ENCODE measurements at places on chromosomes 5 and 9. TPM values are rescaled to one million over a fixed set of nuclear protein-coding genes. Genes with fewer than 3 reads are reported as not detected.
A peak's percentile ranks its signal among the peaks of the same experiment; 100 is the strongest.

DNA sequence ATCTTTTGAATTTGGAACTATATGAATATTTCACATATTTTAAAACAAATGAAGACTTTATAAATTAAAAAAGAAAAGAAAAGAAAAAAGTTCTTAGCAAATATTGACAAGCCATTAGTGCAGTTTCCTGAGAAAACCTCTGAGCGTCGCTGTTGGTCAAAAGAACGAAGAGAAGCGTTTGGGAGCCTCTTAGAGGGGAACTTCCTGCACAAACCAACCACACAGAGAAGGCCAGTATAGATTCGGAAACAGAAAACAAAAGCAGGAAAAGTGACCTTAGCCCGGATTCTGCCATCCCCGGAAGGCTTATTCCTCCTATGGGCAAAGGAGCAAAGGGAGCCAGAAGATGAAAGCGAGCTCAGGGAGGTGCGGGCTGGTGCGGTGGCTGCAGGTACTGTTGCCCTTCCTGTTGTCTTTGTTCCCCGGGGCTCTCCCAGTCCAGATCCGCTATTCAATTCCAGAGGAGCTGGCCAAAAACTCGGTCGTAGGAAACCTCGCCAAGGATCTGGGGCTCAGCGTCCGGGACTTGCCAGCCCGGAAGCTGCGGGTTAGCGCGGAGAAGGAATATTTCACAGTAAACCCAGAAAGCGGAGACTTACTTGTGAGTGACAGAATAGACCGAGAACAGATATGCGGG, at the start of gene PCDHGB2:
Gene PCDHGB2 (plus strand): TSS at position 205 of the 637 bp plus-strand sequence. CDS start 142 bp downstream, at position 347.
- DNase-seq, result no peak

DNA sequence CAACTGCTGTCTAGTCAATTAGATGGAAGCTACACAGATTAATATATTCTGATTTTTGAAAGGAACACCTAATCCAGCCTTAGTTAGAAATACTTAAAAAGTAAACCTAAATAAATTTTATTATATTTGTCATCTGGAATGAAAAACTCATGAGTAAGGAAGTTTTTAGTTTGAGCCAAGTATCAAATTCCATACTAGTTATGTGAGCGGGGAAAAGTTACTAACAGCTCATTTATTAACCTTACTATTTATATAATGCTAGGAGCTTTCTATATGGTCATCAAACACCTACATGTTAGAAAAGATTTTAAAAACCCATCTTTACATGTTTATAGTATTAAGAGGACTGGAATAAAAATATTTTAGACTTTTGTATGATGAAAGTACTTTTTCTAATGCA, 41.6 kb upstream of the POU5F2 start:
- DNase-seq, result no peak

MYO10 gene
- 3.9 TPM for total RNA-seq

- DNase-seq, result no peak
Observed at GRCh38 chr9:87862536-87863268, 20.0 kb upstream of the SPATA31E1 start.

PCDH12 gene
- total RNA-seq, result 12.1 TPM

SPRY4 gene
- 7.9 TPM for total RNA-seq

GPBP1 gene
- 69.3 TPM for total RNA-seq

GRCh38 chr9:14769230-14769571, 46.7 kb upstream of the CER1 start:
- no peak for DNase-seq

DNA sequence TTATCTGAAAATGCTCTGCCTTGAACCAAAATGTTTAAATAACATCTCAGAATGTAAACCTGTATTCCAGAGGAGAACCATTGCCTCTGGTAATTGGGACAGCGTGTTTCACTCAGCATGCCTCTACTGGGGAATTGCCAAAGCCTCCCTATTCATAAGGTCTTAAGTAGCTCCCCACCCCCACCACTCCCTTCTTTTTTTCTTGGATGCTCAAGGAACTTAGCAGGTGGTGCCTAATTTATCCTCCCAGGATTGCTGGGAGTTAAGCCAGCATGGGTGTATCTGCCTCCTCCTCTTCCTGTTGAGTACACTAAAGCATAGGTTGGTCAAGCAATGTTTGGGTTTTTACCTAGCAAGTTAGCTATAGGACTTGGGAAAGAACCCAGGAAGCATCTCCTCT, 220.2 kb downstream of the DMAC1 start:
- DNase-seq, result no peak

DNA sequence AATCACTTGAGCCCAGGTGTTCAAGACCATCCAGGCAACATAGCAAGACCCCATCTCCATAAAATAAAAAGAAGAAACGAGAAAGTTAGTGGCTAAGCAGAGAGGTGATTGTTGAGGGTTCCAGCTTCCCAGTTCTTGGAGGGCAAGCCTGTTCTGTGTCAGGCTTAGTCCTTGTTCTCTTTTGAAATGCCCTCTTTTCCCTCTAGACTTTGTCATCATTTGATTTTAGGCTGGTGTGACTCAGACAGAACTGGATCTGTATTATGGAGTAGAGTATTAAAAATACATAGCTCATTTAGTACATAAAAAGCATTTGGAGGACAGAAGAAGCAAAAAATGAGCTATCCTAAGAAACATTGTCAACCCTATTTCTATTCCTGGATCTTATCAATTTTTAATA, 159.4 kb downstream of the CD180 start:
- no peak for DNase-seq

GRCh38 chr5:74103131-74104023, 477.4 kb downstream of the ARHGEF28 start:
- DNase-seq, result no peak

DNA sequence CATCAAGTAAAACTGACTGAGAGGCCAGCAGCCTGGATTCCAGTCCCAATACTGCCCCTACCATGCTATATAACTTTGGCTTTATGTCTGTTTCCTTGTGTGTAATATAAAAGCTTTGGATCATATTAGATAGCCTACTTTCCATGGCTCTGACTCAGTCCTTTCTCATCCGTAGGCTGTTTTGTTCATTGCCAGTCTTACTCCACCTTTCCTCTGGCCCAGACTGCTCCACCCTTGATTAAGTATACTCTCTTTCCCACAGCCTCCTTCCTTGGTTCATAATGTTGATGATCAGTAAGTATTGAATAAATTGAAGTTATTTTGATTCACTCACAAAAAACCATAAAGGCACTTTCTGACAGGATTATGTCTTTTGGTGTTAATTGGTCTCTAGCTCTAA, 1.5 kb upstream of the MRPS30 start:
- no peak for DNase-seq

DNA sequence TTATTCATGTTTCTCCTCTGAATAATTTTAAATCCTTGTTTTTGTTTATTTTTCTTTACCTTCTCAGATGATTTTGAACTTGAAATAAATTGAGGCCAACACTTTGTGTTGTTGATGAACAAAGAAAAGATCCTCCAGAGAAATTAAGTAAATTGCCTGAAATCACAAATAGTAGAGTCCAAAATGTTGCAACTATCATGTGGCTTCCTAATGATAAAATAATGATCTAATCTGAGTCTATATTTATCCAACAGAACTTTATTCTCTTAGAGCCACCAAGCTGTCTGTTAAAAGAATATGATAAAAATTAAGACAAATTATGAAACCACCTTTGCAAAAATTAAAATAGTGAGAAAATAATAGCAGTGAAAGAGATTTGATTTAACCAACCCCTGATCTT, 132.2 kb upstream of the SPEF2 start:
- DNase-seq, result no peak

GRCh38 chr9:136275655-136276429, 28.1 kb downstream of the CCDC187 start:
- no peak for DNase-seq

DNA sequence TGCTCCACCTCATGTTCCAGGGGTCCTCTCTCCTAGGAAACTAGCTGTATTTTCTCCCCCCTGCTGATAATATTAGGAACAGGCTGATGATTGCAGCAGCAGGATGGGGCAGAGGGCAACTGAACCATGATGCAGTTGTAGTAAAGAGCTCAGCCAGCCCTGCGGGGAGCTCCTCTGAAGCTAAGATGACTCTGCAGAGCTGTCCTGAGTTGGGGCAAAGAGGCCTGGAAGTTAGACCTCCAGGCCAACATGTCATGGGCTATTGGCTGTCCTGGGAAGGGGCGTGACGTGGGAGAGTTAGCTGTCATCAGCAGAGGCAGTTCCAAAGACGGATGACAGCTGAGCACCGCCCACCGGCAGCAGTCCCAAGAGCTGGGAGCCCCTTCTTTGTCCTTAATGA, 6.6 kb upstream of the FBP1 start:
- DNase-seq, result no peak

GRCh38 chr5:80239680-80240367, 16.0 kb downstream of the SERINC5 start:
- DNase-seq, result peak; percentile 68

DNA sequence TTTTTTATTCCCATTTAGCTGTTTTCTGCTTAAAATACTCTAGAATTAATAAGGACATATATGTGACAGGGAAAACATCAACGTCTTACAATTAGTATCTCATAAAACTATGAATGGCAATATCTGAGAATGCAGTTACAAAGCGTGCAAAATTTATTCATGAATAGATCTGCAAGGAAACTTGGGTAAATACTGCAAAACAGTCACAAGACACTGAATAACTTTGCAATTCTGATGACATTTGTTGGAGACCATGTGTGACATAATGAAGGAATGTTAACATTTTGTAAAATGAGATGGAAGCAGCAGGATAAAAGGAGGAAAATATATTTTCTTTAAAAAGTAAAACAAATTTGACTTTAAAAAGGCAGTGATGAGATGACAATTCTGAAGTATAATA, 480.9 kb upstream of the SEMA6A start:
- DNase-seq, result no peak

LECT2 gene
- total RNA-seq, result not detected

SLC6A19 gene
- total RNA-seq, result not detected

- DNase-seq, result no peak
Observed at GRCh38 chr9:69334317-69334716, 9.3 kb downstream of the ENTREP1 start.

GRCh38 chr5:142368529-142368928, 43.7 kb upstream of the SPRY4 start:
- no peak for DNase-seq

PLPP1 gene
- total RNA-seq, result 75.8 TPM

DNA sequence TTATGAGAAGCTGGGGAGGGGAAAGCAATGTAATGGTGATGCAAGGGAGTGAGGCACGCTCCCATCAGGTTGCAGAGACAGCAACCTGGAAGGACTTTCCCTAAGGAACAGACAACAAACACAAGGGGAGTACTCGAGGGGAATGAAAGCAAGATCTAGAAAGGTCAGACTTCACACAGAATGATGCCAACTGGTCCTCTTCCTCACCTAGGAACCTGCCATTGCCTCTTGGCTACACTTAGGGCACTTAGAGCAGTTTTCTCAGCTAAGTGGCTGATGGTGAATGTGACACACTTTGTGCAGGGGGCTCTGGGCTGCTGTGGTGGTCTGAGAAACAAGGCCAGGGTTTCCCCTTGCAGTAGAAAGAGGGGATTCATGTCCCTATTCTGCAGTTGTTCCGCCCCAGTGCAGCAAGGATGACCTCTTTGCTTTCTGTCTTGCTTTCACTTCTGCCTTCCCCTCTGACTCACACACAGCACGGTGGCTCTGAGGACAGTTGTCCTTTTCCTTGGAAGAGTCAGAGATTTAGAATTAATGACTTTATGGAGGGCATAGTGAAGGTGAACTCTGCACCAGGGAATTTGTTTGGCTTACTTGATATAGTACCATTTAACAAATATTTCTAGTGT, 394.0 kb upstream of the KLF4 start:
- no peak for DNase-seq

SNX24 gene
- total RNA-seq, result 13.5 TPM

NR3C1 gene
- total RNA-seq, result 48.8 TPM

- DNase-seq, result no peak
Observed at GRCh38 chr9:37370968-37371563, 51.4 kb upstream of the GRHPR start.

ADCY2 gene
- 0.17 TPM for total RNA-seq

GRCh38 chr5:1401536-1402138, 43.6 kb downstream of the SLC6A3 start:
- no peak for DNase-seq

DNA sequence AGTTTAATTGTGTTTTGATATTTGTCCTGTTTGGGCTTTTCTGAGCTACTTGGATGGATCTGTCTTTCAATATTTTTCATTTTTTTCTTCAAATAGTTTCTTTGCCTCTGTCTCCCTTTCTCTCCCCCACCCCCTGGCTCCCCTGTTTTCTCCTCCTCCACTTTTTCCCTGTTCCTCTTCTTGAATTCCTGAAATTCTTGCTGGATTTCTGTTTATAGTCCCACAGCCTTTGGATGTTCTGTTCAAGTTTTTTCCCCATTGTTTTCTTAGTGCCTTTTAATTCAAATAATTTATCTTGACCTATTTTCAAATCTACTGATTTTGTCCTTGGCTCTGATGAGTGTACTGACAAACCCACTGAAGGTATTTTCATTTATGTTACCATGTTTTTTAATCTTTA, 113.0 kb downstream of the VPS13A start:
- DNase-seq, result no peak

DNA sequence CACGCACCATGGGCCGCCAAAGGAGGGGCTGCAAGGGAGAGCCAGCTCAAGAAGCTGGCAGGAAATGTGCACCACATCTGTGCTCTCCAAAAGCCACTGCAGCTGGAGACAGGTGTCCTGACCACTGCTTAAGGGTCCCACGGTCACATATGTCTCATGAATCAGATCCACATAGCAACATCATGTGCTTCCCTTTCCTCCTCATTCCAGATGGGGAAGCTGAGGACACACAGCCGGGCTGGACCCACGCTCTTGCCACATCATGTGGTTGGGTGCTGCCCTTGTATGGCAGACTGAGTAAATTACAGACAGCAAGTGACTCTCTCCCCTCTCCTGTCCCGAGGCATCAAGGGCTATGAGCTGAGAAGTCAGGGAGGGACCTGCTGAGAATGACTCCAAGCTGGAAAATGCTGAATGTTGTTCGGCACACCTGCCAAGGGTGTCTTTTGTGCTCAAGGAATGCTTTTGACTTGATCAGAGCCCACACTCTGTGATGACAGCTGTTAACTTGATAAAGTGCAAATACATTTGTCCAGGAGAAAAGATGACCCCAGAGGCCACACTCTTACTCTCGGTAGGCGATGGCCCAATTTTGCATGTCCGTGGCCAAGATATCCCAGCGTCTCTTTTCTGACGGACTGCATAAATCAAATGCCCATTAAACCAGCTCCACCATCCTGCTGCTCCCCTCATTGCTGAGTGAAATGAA, 58.2 kb downstream of the NSUN2 start:
- DNase-seq, result no peak

DNA sequence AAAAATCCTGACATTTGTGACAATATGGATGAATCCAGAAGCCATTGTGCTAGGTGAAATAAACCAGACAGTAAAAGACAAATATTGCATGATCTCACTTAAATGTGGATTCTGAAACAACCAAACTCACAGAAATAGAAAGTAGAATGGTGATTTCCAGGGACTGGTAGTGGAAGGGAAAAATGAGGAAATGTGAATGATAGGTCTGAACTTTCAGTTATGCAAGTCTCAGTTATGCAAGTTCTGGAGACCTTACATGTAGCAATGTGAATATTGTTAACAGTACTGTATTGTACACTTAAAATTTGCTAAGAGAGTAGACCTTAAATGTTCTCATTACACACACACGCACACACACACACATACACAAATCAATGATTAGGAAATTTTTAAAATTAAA, 84.9 kb downstream of the SLCO4C1 start:
- no peak for DNase-seq
